CD4-positive, alpha-beta T cell treated with Interferon gamma for 1 hour (primary cell): ENCODE measurements at places on chromosomes 12 and 14.

- DNase-seq: no peak
Measured at GRCh38 chr12:14283489-14284144, 81.9 kb upstream of the ATF7IP start.

DNA sequence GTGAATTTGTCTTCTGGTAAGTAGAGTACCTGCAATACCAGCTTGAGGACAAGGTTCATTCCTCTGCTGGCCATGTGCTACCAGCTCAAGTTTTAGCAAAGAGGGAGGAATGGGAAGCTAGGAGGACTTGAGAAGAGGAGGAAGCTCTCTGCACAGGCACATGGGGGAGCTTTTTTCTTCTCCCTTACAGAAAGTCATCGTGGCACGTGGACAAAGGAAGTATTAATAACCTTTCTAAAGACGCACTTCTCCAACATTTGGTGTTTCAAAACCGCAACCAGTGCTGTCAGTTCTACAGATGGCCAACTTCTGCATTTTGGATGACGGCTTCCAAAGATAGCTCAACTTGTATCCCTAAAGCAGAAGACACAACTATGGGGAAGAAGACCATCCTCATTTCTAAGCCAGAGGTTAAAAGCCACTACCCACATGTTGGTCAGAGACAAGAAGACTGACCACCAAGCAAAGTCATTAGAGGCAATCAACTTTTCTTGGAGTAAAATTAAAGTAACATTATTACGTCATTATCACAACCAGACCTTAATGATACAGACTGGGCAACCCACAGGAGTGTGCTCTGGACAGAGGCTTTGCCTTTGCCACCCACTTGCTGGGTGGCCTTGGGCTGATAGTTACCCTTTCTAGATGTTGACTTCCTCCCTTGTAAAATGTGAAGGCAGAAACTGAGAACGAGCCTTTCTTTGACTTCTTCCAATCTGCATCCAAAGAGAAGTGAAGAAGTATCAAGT lies 12.3 kb upstream of the TMED10 start:
- peak; percentile 68 for DNase-seq

DNA sequence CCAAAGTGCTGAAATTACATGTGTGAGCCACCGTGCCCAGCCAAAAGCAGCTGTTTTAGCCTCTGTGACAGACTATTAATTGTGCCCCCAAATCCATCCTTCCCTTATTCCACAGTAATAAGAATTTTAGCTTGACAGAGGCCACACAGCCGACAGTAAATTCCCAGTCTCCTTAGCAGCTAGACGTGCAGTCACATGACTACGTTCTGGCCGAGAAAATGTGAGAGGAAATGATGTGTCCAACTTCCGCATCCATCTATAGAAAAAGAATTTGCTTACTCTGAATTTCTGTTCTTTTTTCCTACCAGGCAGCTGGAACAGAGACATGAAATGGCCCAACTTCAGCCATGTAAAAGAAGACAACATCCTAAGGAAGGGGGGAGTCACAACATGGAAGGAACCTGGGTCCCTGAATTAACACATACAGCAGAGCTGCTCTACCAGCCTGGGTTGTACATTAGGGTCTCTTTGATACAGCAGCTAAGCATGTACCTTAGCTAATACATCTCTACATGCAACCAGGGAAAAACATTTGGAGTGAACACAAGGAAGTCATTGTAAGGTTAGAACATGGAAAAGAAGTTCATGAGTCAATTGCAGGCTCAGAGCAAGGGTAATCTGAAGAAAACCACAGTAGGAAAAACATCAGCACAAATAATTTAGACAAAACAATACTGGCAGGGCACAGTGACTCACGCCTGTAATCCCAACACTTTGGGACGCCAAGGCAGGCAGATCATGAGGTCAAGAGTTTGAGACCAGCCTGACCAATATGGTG lies 35.5 kb downstream of the CIT start:
- no peak for DNase-seq

DNA sequence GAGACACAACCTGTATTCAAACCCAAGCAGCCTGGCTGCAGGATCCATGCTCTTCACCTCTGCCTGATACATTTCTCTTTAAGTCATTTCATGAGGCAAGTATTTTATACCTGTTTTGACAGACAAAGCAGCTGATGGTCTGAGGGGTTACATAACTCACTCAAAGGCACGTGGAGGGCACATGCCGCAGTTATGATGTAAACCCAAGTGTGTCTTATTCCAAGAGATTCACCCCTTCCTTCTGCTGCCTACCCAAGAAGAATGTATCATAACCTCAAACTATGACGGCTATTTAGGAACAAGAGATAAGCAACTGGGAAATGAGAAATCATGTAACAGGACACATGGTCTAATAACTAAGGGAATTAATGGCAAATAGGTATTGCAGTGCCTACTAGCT lies 329.8 kb upstream of the TMPO start:
- no peak for DNase-seq

GRCh38 chr14:20332431-20332787 lies 670 bp downstream of the CCNB1IP1 start:
- no peak for DNase-seq

GRCh38 chr12:68959143-68959858 lies 26.3 kb upstream of the CPM start:
- DNase-seq: no peak

GRCh38 chr14:34030864-34031263 lies 80.0 kb upstream of the EGLN3 start:
- DNase-seq: no peak

DNA sequence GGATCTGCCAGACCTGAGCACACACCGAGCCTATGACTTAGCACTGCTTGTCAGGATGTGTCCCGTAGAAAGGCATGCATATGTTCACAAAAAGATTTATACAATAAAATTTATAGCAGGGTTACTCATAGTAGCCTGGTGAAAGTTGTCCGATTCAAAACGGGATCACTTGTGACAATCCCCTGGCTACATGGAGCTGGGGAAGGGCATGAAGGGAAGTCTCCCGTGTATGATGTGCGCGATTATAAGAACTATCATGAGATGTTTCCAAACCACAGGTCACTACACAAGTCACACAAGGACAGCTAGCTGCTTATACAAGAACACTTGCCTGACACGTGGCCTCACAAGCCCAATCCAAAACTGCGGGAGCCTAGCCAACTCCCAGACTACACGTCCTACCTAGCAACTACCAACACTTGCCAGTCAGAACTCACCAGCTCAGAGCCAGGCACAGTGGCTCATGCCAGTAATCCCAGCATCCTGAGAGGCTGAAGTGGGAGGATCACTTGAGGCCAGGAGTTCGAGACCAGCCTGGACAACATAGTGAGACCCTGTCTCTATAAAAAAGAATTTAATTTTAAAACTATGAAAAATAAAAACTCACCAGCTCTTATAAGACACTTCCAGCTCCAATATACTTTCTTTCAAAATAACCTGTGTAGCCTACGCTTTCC lies 7.5 kb upstream of the CDCA4 start:
- DNase-seq: no peak

DNA sequence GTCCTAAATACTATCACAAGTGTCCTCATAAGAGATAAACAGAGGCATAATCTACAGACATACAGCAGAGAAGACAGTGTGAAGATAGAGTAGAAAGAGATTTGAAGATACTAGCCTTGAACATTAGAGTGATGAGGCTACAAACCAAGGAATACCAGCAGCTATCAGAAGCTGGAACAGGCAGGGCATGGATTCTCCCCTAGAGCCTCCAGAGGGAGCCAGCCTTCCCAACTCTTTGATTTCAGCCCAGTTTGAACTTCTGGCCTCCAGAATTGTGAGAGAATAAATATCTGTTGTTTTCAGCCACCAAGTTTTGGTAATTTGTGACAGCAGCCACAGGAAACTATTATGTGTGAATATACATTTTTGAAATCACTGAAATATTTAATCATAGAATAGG lies 47.2 kb downstream of the CCDC91 start:
- no peak for DNase-seq

GRCh38 chr12:110039085-110039807 lies 9.1 kb downstream of the C12orf76 start:
- no peak for DNase-seq

DNA sequence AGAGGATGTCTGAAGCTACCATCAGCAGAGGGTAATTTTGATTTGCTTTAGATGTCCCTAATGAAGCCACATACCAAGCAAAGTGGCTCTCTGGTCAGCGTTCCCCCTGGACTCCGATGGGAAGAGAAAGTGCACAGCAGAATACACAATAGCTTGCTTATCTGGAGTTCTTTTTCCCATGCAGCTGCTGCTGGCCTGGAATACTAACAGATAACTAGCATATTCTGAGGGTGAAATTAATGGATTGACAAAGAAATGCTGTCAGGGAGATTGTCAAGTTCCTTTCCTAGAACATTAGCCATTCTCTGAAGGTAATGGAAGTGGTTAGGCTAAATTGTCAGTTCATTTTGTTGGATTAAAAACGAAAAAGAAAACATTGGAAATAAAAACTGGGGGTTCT lies 391.3 kb downstream of the FLRT2 start:
- DNase-seq: no peak

- no peak for DNase-seq
Measured at GRCh38 chr12:54159140-54159539, 29.6 kb downstream of the SMUG1 start.

DNA sequence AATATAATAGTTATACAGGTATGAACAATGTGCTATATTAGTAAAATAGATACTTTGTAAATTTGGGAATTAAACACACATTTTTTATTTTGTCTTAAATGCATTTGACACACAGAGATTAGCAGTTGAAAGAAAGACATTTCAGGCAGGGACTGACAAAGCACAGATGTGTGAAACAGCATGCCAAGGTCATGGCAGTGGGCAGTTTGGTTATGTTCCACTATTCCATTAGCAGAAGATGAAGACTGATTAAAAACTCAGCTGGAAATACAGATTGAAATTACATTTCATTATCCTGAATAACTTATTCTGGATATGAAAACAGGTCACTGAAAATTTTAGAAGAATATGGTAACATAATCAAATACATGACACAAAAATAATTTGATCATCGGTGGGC lies 669.8 kb upstream of the LRFN5 start:
- DNase-seq: no peak

GRCh38 chr12:116880213-116880816 lies 926 bp downstream of the HRK start:
- DNase-seq: no peak

- no peak for DNase-seq
Measured at GRCh38 chr12:13227191-13227590, 30.7 kb downstream of the EMP1 start.

DNA sequence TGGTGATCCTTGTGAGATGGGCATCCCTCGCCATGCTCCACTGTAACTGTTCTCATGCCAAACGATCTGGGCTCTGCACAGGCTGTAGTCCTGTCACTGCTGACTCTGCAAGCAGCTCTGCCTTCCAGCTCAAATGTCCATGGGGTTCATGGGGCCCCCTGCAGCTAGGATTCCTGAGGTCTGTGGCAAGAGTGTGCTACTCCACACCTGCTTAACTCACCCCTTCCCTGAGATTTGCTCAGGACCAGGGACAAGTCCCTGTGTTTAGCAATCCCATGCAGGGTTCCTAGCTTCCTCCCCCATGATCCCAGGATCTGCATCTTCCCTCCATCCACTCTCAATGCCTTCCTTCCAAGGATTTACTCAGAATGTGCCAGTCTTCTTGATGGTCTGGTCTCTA lies 241.0 kb downstream of the ASCL1 start:
- DNase-seq: no peak

GRCh38 chr14:58881433-58881832 lies 243.7 kb downstream of the DACT1 start:
- no peak for DNase-seq

DNA sequence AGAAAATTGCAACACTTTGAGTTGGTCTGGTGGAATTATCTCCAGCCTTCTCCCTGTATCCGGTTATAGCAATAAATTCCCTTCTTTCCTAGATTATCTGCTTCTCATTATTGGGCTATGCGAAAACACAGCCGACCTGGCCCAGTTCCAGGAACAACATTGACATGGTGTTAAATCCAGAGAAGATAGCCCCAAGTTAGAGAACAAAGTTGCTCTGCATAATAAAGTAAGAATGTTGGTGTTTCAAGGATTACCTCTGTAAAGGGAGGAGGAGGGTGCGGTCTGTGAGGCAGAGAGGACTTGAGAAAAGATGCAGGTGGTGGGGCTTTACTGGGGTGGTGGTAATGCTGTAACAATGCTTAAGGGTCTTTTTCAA lies 12.1 kb downstream of the TCL1A start:
- no peak for DNase-seq

DNA sequence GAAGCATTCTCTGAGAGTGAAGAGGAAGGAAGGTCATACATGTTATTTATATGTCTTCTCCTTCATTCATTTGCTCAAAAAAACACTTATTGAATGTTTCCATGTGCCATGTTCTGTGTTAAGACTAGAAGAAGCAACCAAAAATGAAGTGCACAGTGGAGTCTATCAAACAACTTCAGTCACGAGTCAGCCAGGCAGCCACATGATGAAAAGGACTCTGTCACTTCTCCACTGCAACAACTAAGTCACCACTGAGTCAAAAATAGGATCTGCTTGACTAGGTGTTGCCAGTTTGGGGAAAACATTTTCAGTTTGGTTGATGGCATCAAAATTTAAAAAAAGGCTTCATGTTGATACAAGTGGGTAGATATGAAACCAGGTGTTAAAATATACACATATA lies 142.5 kb downstream of the PDE3A start:
- DNase-seq: no peak

DNA sequence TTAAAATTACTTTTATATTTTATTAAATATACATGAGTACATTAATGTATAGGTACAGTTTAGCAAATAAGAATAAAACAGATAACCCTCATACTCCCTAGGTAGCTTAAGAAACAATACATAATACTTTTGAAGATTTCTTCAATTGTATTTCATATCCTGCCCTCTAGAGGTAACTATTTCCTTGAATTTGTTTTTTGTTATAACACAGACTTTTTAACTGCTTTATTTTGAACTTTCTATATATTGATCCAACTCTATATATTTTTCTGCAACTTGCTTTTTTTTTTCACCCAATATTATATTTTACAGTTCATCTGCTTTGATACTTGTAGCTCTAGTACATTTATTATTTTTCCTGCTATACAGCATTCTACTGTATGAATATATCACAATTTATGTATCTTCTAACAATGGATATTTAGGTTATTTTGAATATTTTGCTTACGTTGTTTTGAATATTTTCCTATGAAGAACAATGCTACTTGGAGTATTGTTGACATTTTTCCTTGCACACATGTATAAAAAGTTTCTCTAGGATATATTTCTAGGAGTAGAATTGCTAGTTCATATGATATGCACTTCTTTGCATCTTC lies 72.8 kb upstream of the ABCD2 start:
- DNase-seq: no peak

DNA sequence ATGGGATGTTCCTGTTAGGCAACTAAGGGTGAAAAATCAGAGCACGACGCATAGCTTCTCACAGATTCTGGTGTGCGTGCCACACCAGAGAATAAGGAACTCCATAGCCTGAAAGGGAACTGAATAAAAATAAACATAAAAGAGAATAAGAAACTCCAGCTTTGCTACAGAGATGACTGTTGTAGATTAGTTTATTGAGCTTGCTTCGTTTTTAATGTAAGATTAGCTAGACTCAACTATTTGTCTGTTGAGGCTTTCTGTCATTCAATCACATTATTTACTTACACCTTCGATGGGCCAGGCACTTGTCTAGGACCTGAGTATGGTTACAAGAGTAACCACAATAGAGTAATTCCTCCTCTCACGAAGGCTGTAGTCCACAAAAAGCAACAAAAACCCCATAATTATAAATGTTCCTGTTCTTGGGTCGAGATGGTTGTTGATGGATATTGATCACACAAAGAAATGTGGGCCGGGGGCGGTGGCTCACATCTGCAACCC lies 807 bp upstream of the ZCCHC8 start:
- no peak for DNase-seq

GRCh38 chr12:6333566-6333965 lies 8.3 kb downstream of the TNFRSF1A start:
- no peak for DNase-seq

GRCh38 chr12:106625976-106626375 lies 43.2 kb downstream of the RFX4 start:
- no peak for DNase-seq
